ENCODE measurements at places on chromosomes 5 and 9.

DNA sequence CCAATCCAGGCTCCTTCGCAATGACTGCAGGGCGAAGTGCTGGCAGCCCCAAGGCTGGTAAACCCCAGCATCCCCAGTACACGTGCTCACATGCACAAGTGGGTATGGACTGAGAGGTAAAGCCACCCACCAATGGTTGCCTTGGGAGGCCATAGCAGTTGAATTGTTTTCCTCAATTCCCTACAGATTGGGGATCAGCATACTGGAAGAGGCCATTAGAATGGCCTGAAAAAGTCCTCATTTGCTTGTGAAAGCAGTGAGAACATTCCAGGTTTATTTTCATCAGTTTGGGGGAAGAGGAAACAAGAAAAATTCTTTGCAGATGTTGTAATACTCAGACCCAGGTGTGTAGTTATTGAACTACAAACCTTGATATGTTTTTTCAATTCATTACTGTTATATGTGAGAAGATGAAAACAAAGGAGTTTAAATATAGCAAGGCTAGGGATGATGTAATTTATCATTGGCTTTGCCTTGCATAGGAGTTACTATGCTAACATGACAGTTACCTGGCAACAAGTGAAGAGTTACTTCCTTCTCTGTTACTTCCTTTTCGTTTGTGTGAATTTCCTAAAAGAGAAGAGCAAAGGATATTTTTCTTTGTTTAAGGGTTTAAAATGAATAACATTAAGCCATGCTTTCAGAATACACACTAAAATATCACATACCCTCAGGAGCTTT is 36.4 kb downstream of the MTMR12 start:
- no peak for DNase-seq

- no peak for DNase-seq
Measured at GRCh38 chr5:180333661-180334060, 19.5 kb downstream of the GFPT2 start.

- DNase-seq: no peak
Measured at GRCh38 chr5:107359033-107359915, 311.5 kb downstream of the EFNA5 start.

DNA sequence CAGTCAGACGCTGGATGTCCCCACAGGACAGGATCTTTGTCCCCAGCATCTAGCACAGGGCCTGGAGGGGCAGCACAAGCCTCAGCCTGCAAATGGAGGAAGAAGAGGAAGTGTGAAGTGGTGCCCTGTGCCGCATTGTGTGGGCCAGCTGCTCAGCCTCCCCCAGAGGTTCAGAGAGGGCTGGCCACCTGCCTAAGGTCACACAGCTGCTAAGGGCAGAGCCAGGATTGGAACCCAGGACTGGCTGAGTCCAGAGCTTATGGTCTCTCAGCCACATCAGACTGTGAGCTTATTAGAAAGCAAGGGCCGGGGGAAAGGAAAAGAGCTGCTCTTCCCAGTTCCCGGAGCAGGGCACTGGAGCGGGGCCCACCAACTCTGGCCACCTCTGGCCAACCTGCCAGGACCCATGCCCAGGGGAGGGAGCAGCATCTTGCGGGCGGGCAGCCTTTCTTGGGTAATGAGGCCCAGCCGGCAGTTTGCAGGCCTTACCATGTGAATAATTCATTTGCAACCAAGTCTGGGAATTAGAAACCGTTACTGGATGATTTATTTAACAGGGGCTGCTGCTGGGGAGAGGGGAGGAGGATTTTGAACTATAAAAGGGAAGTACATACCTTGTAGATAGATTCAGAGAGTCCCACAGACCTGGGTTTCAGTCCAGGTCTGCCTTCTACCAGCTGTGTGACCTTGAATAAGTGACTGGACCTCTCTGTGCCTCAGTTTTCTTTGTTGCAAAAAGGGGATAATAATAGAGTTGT is 11.6 kb upstream of the CRB2 start:
- DNase-seq: no peak

DNA sequence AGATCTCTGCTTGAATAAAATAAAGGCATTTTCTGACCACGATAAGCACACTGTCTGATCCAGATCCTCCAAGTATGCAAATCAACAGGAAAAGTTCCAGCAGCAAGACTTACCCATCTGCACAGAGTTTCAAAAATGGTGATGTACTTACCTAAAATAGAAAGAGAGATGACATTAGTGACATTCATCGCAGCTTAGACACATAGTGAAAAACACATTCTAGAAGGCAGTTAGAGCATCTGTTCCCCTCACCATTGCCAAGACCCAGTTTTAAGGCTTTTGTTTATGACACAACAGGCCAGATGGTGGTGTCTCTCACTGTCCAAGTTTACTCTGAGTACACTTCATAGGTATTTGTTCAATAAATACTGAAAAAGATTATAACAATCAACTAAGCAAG is 207.7 kb downstream of the PDE4D start:
- no peak for DNase-seq

DNA sequence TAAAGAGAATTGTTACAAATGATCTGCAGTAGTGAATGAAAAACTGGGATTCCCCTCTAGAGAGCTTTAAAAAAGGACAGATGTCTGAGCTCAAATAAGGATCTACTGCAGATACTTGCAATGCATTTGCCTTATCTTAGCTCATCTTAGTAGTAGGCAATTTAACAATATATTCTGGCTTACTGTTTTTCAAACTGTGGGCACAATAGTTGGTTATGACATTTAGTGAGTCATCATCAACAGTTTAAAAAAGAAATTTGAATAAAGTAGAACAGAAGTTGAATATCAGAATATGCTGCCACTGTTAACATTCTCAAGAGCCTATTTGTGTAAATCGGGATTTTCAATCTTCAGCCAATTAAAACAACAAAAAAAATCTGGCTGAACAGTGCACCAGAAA is 6.7 kb upstream of the CAST start:
- DNase-seq: no peak

GRCh38 chr5:115398719-115399118 is 102.3 kb upstream of the CCDC112 start:
- DNase-seq: no peak

GRCh38 chr5:59553992-59554391 is 339.5 kb downstream of the PDE4D start:
- no peak for DNase-seq
